ENCODE measurements at places on chromosomes 6 and 20.

DNA sequence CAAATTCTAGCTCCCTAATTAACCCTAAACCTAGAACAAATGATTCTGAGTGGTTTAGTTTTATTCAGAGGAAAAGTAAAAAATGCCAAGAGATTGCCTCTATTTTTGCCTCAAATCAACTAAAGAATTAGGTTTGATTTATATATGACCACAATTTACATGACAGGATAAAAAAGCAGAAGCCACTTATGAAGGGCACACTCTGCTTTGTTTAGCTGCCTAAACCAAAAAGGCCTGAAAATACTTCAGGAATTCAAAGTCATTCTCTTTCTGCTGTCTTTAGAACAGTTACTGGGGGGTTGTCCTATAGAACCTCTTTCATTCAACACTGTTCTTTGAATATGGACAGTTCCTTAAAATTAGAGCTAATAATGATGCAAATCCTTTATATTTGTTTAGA is 5.3 kb downstream of the FBXO5 start:
- no peak for DNase-seq
- H3K36me3 ChIP-seq: peaks cover 7% of the 10 kb centered on the region
- H3K4me1 ChIP-seq: no peaks in the 10 kb centered on the region
- no peaks in the 10 kb centered on the region for H3K27me3 ChIP-seq
- H3K4me3 ChIP-seq: no peak overlapping the region

- no peaks in the 10 kb centered on the region for H3K27me3 ChIP-seq
- H3K27ac ChIP-seq: no peak overlapping the region
- no peaks in the 10 kb centered on the region for H3K36me3 ChIP-seq
- H3K4me1 ChIP-seq: no peaks in the 10 kb centered on the region
- no peak overlapping the region for H3K4me3 ChIP-seq
Measured at GRCh38 chr6:147559006-147559405, 50.5 kb downstream of the SAMD5 start.

DNA sequence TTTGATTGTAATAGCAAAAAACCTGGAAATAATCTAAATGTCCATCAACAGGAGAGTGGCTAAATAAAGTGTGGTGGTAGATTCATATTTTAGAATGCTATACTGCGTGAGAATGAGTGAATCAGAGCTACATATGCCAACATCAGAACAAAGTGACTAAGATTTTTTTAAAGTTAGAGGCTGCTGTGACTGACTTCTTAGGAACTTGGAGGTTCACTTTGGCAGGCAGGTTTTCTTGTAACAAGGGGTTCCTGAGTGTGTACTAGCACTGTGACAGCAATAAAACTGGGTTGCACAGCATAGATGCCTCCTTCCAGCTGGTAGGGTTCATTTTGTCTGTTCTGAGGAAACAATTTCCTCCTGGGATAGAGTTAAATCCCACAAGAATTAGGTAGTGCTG is 75.3 kb upstream of the ENPP5 start:
- no peak overlapping the region for H3K4me3 ChIP-seq
- no peak for DNase-seq
- no peaks in the 10 kb centered on the region for H3K4me1 ChIP-seq

DNA sequence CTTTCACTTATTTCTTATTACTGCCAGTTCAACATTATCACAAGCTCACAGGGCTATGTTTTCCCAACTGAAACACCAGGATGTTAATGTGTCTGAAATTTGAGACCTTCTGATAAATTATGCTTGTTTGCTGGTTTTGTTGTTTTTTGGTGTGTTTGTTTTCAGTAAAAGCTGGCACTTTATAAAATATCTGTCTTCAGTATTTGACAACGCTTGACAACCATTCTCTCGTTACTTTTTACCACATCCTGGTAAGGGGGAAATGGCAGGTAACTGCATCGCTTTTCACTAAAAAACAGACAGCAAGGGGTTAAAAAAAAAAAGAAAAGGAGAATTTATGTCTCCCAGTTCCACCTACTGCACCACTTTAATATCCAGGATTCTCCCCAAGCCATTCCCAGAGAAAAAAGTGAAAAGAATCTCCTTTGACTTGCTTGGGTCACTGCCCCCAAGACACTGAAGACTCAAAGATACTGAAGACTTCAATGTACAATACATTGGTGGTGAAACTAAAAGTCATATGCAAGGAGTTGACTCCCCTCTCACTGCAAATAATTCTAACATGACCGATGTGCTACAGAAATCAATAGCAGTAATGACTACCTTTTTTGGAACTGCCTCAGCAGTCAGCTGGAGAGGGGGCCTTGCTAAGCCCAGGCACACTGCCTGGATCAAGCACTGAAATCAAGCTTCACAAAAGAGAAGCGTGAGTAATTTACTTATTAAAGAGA is 88.9 kb downstream of the HIVEP2 start:
- no peak overlapping the region for H3K27ac ChIP-seq
- no peak for DNase-seq
- H3K4me3 ChIP-seq: no peak overlapping the region
- peaks cover 4% of the 10 kb centered on the region for H3K4me1 ChIP-seq
- H3K27me3 ChIP-seq: no peaks in the 10 kb centered on the region

- no peak overlapping the region for H3K4me3 ChIP-seq
- H3K27ac ChIP-seq: no peak overlapping the region
- H3K4me1 ChIP-seq: peaks cover 4% of the 10 kb centered on the region
- H3K36me3 ChIP-seq: no peaks in the 10 kb centered on the region
- H3K27me3 ChIP-seq: no peaks in the 10 kb centered on the region
Measured at GRCh38 chr6:159102373-159103160, 57.8 kb upstream of the TAGAP start.

DNA sequence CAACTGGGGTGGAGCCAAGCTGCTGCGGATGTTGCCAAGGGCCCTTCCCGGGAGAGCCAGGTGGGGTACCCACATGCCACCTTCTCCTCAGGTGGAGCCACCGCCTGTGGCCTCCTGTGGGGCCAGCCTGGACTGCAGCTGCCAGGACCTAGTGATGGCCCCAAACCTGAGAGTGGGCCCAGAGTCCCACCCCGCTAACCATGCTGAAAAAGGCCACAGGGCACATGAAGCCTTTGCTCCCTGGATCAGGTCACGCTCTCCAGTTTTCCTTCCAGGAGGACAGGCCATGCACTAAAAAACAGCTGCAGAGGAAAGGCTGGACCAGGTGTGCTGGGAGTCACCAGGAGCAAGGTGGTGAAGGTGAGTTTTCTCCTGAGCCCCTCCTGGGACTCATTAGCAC is 73.9 kb upstream of the SLC22A16 start:
- no peak overlapping the region for H3K4me3 ChIP-seq
- no peak for DNase-seq
- no peak overlapping the region for H3K27ac ChIP-seq
- H3K36me3 ChIP-seq: no peaks in the 10 kb centered on the region
- H3K27me3 ChIP-seq: no peaks in the 10 kb centered on the region
- H3K4me1 ChIP-seq: 0 out of 2 replicates have a peak, but pooled peaks cover 3% of the 10 kb centered on the region

GRCh38 chr6:149271348-149272340 is 45.9 kb upstream of the TAB2 start:
- no peaks in the 10 kb centered on the region for H3K4me1 ChIP-seq
- DNase-seq: no peak
- no peaks in the 10 kb centered on the region for H3K36me3 ChIP-seq
- no peak overlapping the region for H3K27ac ChIP-seq
- no peak overlapping the region for H3K4me3 ChIP-seq

DNA sequence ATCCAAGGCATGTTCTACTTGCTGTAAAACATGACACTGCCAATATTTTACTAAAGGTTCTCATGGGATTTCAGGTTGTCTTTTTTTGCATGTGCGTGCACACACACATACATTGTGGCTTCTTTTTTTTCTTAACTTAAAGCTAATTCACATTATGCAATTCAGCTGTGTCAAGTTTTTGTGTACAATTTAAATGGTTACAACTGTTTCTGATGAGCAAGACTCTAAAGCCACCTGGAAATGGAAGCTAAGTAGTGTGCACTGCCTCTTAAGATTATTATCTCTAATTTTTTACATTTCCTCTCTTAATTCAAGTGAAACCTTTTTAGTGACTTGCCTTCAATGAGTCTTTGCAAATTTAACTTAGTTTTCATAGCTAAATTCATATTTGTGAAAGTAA is 75.3 kb downstream of the TULP4 start:
- H3K27ac ChIP-seq: no peak overlapping the region
- H3K4me3 ChIP-seq: no peak overlapping the region
- no peaks in the 10 kb centered on the region for H3K27me3 ChIP-seq
- no peaks in the 10 kb centered on the region for H3K36me3 ChIP-seq
- H3K4me1 ChIP-seq: no peaks in the 10 kb centered on the region

DNA sequence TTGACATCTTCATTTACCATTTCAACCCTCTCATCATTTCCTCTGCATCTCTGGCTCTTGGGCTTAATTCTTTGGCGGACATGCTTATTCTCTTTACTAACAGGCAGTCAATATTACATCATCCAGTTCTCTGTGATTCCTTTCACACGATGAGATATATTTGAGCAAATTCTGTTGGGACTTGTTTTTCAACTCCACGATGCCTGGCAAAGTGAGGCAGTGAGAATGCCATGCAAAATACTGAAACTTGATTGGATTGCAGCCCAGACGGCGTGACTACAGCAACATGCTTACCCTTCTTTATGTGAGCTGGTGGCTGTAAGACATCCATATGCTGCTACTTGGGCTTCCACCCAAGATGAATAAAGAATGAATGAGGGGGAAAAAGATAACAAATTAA is 101.7 kb upstream of the SPACA1 start:
- no peaks in the 10 kb centered on the region for H3K4me1 ChIP-seq
- no peaks in the 10 kb centered on the region for H3K27me3 ChIP-seq
- H3K36me3 ChIP-seq: no peaks in the 10 kb centered on the region
- DNase-seq: no peak

Data from iPS DF 6.9 (cell line).